Stimulated activated CD8-positive, alpha-beta memory T cell treated with anti-CD3 and anti-CD28 coated beads, Interleukin-15, amount 100 ng/mL, for 4 hours (primary cell): ENCODE measurements at places on chromosomes 3 and 15.

GRCh38 chr3:155664925-155665695 is 79.8 kb downstream of the PLCH1 start:
- DNase-seq = no peak

GRCh38 chr3:8757551-8758518 is 11.6 kb downstream of the OXTR start:
- no peak for DNase-seq

GRCh38 chr15:89912145-89912673 is 543 bp downstream of the ARPIN start:
- DNase-seq = no peak

DNA sequence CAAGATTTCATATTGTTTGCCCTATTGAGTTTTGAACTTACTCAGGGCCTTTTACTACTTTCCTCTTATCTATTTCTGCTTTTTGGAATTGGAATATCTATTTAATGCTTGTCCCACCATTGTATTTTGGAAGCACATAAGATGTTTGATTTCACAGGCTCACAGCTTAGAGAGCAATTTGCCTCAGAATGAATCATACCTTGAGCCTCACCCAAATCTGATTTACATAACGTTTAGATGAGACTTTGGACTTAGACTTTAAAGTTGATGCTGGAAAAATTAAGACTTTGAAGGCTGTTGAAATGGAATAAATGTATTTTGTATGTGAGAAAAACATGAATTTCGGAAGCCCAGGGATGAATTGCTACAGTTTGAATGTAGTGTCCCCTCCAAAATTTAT is 458.9 kb downstream of the CNTN6 start:
- DNase-seq = no peak

GRCh38 chr3:194579091-194579606 is 54.1 kb downstream of the TMEM44 start:
- no peak for DNase-seq

DNA sequence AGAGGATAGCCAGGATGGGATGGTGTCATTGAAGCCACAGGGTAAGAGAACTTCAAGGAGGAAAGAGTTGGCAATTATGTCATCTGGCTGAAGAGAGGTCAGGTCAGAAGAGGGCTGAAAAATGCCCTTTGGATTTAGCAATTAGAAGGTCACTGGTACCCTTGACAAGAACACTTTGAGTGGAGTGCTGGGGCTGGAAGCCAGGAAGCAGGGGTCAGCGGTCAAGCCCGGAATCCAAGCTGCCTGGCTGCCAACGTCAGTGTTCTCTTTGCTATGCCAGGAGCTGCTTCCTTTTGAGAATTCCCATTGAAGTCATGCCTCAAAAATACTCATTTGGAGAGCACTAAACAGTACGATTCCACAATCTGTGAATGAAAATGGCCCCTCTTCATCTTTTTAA is 386.5 kb downstream of the SHQ1 start:
- no peak for DNase-seq

DNA sequence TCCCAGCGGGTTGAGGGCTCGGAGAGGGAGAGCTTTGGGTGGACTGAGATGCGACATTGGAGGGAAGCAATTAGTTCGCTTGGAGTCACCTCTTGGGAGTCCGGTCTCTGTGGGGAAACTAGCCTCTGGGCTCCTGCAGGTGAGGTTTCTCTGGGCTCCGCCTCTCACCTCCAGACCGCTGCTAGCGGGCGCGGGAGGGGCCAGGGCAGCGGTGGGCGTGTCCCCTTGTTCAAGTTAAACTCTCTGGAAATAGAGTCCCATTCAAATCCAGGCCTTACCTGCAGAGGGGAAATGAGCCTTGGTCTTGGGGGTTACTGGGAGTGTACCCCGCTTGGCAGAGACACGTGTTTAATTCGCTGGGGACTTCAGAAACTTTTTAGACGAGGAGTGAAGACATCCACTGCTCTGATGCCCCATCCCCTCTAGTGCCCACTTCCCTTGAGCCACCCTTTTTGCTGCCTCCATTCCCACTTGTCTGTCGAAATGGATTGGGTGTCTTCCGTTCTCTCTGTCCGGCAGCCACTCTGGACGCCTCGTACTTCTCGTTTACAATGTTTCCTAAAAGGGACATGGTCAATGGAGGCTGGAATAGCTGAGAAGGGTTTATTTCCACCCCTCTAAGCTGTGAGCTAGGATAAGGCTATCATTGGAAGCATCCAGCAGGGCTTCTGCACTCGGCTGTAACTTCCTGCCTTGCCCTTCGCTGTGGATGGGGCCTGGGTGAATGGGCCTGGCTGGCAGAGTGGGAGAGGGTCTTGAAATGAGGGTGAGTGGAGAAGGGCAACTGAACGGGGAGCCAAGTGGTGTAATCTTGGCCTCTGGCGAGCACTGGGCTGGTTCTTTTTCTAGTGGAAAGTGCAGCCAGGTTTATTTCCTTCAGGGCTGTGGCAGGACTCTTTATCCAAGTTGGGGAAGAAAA is 1.1 kb downstream of the MITF start:
- no peak for DNase-seq
